ENCODE measurements at places on chromosomes 1 and 21.
A peak's percentile ranks its signal among the peaks of the same experiment; 100 is the strongest.

DNA sequence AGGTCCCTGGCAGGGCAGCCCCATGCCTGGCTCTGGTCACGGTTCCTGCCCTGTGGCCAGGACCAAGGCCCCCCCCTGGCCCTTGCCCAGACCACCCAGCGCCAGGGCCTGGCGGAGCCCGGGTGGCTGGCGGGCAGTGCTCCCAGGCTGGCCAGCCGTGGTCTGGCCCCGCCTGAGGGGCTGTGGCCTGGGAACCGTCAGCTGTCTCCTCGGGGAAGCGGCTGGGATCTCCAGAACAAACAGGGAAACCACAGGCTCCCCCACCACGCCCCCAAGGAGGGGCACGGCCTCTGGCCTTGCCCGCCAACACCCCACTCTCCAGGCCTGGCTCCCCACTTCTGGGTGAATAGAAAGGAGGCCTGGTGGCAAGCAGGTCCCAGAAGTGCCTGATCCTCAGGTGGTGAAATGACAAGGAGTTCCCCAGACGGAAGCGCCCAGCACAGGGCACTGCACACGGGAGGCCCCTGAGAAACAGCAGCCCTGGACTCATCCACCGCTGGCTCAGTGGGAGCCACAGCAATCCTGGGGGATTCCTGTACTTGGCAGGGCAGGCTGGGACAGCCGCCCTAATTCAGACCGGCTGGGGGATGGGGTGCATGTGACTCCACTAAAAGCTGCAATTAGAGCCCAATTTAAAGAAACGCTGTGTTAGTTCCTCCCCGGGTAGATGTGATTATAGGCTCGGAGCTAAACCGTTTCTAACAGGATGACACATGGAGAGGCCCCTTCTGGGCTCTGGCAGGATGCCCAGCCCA is 78.9 kb downstream of the RAP1GAP start:
- no peak for DNase-seq

GRCh38 chr1:214801191-214801590 is 198.2 kb downstream of the CENPF start:
- DNase-seq, result no peak

- DNase-seq, result no peak
These were observed 41.1 kb downstream of the NGF start for GRCh38 chr1:115296981-115297380.

- no peak for DNase-seq
These were observed 47.7 kb upstream of the SEC16B start for GRCh38 chr1:178017517-178017916.

DNA sequence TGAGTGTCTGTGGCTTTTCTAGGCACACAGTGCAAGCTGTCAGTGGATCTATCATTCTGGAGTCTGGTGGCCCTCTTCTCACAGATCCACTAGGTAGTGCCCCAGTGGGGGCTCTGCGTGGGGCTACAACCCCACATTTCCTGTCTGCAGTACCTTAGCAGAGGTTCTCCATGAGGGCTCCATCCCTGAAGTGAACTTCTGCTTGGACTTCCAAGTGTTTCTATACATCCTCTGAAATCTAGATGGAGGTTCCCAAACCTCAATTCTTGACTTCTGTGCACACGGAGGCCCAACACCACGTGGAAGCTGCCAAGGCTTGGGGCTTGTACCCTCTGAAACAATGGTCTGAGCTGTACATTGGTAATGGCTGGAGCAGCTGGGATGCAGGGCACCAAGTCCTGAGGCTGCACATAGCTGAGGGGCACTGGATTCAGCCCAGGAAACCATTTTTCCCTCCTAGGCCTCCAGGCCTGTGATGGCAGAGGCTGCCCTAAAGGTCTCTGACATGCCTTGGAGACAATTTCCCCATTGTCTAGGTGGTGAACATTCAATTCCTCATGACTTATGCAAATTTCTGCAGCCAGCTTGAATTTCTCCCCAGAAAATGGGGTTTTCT is 29.2 kb upstream of the TSNAX start:
- no peak for DNase-seq

DNA sequence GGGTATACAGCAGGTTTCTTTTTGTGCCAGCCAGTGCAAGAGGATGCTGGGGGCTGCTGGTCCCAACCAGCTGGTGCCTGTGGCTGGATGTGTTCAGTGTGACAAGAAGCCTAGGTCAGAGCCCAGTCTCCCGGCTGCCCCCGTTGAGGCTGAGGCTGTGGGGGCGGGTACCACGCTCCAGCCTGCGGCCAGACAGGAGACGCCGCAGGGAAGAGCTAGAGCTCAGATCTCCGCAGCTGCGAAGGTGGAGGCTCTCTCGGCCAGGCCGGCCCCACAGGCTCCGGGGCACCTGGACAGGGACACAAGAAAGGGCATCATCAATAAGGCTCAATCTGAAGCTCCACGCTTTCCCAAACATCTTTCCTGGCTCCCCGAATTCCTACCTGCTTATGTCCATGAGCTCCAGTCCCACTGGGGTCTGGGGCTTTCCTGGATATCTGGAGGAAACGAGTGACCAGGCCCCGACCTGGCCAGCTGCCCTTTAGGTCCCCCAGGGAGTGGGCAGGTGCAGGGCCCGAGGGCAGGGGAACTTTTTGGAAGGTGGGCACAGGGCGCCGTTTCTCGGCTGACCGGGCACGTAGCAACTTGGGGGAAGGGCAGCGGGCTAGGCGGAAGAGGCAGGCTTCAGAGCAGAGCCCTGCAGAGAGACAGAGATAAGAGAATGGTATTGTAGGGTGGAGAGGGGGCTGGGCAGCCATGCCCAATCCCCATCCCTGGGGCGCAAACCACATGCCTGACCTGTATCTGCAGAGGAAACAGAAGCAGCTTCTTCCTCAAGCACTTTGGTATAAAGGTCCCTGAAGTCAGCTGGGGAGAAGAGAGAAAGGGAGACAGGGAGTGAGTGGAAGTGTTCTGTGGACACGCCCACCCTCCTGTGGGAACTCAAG is 7.4 kb downstream of the ENTREP3 start:
- DNase-seq, result no peak

- no peak for DNase-seq
These were observed 35.9 kb upstream of the AGPAT3 start for GRCh38 chr21:43829161-43829560.

DNA sequence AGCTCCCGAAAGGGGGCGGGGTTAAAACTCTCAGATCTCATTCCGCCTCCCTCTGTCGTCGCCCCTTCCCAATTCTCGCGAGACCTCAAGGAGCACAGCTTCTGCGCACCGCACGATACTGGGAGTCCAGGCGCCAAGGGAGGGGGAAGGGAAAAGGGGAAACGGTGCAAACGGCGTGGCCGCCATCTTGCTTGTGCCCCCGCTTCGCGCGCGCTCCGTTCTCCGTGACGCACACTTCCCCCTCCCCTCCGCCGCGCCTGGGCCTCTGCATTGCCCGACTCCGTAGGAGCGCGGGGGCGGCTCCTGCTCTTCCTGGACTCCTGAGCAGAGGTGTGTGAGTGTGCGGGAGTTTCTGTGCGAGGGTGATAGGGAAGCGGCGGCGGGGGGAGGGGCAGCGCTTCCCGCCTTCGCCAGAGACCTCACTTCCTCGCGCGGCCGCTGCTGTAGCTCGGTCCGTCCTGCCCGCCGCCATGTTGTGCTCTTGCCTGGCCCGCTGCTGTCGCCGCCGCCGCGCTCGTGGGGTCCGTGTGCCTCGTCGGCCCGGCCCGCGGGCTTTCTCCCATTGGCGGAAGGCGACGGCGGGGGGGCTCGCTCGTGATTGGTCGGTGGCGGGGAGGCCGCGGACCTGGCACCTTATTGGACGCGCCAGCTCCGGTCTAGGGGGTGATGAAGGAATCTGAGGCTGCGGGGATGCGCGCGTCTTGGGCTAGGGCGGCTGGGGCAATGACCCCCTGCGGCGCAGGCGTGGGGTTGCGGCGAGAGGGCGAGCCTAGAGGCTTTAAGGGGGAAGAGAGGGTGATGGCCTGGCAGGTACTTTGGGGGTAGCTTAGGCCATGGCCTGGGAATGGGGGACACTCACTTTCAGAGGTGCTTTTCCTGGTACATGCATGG is at the start of gene NFYC:
Gene NFYC (plus strand): TSS at position 167 of the 891 bp plus-strand sequence. CDS start 47,140 bp downstream, outside the sequence.
- peak; percentile 80 for DNase-seq

GRCh38 chr1:237671262-237671661 is 219.5 kb downstream of the ZP4 start:
- DNase-seq, result no peak

DNA sequence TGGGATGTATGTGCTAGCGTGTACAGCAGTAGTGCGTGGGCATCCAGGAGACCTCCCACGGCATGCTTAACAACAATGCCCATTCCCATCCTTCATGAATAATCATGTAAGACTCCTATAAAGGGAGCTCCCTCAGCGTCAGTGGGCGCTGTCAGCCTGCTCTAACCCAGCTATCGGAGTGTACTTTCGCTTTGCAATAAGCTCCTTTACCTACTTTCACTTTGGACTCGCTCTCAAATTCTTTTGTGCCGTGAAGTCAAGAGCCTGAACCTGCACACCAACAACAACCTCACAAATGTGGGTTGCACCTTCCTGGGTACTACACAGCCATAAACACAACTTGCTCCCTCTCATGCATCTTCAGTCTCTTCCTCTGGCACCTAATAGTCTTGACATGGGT is 114.8 kb upstream of the PAXBP1 start:
- peak; percentile 7 for DNase-seq

DNA sequence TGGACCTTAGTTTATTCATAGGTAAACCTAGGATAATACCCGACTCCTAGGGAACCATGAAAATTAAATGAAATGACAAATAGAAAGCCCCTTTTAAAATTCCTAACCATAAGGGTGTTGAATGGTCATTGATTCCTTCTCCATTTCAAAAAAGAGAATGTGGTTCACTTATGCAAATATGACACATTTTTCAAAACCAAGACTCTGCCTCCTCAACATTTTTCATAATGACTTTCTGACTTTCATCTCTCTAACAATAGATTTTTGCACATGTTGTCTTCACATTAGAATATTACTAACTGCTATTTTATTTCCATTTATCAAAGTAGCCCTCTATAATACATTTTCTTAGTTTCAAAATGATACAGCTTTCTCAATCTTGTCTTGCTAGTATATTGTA is 169.1 kb downstream of the NTNG1 start:
- no peak for DNase-seq

DNA sequence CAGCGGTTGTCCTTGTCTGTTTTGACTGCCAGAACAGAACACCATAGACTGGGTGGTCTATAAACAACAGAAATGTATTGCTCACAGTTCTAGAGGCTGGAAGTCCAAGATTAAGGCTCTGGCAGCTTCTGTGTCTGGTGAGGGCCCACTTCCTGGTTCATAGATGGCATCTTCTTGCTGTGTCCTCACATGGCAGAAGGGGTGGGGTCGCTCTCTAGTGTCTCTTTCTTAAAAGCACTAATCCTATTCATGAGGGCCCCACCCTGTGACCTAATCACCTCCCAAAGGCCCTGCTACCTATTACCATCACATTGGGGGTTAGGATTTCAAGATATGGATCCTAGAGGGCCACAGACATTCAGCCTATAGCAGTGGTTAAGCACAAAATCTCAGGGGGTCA is 304.4 kb downstream of the NFIA start:
- no peak for DNase-seq

DNA sequence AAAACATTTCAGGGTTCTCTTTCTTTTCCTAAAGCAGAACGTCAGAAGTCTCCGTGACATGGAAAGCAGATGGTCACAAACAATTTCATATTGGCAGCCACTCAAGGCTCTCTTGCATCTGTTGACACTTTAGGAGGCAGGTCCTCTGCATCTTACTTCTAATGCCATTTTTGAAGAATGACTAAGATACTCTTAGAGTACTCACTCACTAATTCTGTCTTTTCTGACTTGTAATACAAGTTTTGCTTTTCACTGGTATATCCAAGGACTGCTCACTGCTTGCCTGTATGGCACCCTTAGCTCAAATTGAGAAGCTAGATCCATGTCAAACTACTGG is 68.3 kb downstream of the PRRX1 start:
- DNase-seq, result no peak

DNA sequence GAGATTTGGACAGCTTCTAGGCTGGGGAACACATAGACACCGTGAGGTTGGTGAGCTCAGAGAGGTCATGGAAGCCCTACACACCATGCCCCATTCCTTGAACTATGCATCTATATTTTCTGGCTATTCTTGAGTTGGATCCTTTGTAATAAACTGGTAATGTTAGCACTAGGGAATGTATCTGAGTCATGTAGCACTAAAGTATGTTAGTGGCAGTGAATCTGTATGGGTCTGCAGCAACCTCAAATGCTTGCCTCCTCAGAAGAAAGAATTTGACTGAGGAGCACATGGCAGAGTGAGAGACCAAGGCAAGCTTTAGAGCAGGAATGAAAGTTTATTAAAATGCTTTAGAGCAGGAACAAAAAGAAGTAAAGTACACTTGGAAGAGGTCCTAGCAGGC is 43.7 kb upstream of the LRRC7 start:
- DNase-seq, result no peak

DNA sequence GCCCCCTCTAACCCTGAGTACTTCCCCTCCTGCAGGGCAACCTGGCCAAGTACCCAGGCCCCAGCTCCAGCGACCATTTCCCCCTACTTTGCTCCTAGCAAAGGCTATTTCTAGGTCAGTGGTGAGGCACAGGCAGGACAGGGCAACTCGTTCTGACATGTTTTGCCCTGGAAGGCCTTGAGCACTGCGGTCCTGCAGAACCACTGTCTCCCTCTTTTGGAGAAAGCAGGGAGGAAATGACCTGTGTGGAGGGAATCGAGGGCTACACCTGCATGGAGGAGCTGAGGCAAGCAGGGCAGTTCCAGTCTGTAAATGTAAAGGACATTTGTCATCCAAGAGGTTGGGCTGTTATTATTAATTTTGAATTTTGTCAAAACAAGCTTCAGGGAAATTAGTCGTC is 99.1 kb downstream of the PPIAL4G start:
- DNase-seq, result no peak

- DNase-seq, result no peak
These were observed 15.1 kb upstream of the CLCA1 start for GRCh38 chr1:86453664-86454063.

GRCh38 chr1:230312676-230313075 is 113.5 kb downstream of the PGBD5 start:
- DNase-seq, result no peak

- no peak for DNase-seq
These were observed 91.5 kb downstream of the SELENOF start for GRCh38 chr1:86822459-86822858.
